ENCODE measurements at places on chromosomes 16 and 17.

GRCh38 chr17:45218895-45219661 is 2.6 kb upstream of the FMNL1 start:
- DNase-seq = peak; percentile 78

DNA sequence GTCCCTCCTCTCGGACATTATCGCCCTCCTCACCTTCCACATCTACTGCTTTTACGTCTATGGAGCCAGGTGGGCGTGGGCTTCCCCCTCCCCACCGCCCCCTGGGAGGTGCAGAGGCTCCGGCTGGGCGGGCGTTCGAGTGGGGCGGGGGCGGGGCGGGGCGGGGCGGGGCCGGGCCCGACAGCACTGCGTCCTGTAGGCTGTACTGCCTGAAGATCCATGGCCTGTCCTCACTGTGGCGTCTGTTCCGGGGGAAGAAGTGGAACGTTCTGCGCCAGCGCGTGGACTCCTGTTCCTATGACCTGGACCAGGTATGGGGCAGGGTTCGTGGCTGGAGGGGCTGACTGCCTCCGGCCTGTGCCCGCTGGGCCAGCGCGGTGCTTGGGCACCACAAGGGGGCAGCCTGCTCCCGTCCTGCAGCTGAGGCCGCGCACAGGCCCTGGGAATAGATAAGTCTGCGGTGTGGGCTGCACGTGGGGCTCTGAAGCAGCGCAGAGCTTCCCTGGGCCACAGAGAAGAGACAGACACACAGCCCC is 9.2 kb downstream of the PIGQ start:
- peak; percentile 80 for DNase-seq

- no peak for DNase-seq
Observed at GRCh38 chr17:48613862-48614694, 1.0 kb downstream of the HOXB8 start.

DNA sequence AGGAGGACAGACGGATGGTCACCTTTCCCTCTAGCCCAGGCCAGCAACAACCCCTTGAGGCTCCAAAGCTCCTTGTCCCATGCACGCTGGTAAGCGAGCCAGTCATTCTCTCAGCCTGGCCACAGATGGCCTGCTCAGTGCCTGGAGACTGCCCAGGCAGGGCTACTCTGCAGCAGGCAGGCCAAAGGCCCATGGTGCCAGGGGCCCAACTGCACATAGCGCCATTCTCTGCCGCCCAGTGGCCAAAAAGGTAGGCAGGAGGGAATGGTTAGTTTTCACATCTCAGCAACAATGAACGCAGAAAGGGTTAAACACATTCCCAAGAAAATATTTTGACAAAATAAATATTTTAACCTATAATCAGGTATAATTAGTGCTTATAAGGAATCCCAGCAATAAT is 7.7 kb upstream of the SREBF1 start:
- no peak for DNase-seq

DNA sequence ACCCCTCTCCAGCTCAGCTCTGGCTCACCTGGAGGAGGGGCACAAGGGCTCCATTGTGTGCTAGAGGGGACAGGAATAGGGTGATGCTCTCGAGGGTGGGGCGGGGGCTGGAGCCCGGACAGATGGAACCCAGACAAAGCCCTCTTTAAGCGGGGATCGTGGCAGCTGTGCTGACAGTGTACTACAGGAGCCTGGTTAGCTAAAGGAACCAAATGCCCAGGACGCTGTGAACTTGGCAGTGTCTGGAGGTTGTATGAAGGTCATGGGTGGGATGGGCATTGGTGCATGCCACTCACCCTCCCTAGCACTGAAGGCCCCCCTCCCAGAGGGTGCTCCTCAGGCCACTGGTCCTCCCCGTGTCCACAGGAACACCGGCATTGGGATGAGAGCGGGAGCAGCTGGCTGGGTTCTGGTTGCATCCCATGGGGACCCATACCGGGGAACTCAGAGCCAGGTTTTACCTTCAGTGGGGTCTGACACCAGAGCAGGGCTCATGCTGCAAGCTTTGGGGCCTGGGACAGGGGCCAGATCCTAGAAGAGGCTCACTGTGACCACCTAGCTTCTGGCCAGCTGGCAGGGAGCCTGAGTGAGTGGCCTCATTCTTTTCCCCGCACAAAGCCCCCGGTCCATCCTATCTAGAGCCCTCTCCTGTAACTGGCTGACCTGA is 11.9 kb downstream of the KIF19 start:
- no peak for DNase-seq

Data from trophoblast cell (in vitro differentiated cells and primary cell).